Body of pancreas (tissue), 4 donors: ENCODE measurements at places on chromosomes 3 and 15.

DNA sequence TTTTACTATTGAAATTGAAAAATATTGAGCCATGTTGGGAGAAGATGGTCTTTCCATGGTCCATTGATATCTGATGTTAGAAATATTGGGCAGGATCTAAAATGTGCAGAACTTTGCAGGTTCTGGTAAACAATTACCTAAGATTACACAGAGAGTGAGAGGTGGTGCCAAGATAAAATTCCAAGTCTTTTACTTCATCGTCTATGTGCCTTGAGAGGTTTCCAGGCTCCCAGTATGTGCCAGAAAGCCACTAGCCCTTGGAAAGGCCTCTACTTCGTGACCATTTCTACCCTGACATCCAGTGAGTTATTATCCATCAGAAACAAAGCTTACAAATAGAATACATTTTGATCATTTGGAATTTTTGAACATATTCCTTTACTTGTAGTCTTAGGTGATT lies 27.6 kb downstream of the CD200 start:
- no peaks in the 10 kb centered on the region for H3K36me3 ChIP-seq
- no peaks in the 10 kb centered on the region for H3K4me1 ChIP-seq

- H3K36me3 ChIP-seq, result no peaks in the 10 kb centered on the region
- peaks cover 32% of the 10 kb centered on the region for H3K4me1 ChIP-seq
- no peaks in the 10 kb centered on the region for H3K27me3 ChIP-seq
- DNase-seq, result no peak
- H3K27ac ChIP-seq, result no peak overlapping the region
- no peak overlapping the region for H3K4me3 ChIP-seq
Observed at GRCh38 chr3:15478640-15478979, 42.9 kb downstream of the COLQ start.

- H3K36me3 ChIP-seq, result no peaks in the 10 kb centered on the region
- no peak overlapping the region for H3K27ac ChIP-seq
- no peaks in the 10 kb centered on the region for H3K27me3 ChIP-seq
- H3K4me3 ChIP-seq, result no peak overlapping the region
Observed at GRCh38 chr15:41883484-41883825, 10.4 kb downstream of the SPTBN5 start.

GRCh38 chr15:72005483-72005882 lies 112.5 kb downstream of the MYO9A start:
- H3K27me3 ChIP-seq, result no peaks in the 10 kb centered on the region
- no peak overlapping the region for H3K4me3 ChIP-seq
- no peaks in the 10 kb centered on the region for H3K36me3 ChIP-seq
- no peak for DNase-seq
- no peak overlapping the region for H3K27ac ChIP-seq

GRCh38 chr3:100157685-100158084 lies 43.4 kb upstream of the FILIP1L start:
- H3K36me3 ChIP-seq, result no peaks in the 10 kb centered on the region
- peaks cover 9% of the 10 kb centered on the region for H3K4me1 ChIP-seq
- no peak overlapping the region for H3K27ac ChIP-seq
- H3K27me3 ChIP-seq, result no peaks in the 10 kb centered on the region
- no peak for DNase-seq

DNA sequence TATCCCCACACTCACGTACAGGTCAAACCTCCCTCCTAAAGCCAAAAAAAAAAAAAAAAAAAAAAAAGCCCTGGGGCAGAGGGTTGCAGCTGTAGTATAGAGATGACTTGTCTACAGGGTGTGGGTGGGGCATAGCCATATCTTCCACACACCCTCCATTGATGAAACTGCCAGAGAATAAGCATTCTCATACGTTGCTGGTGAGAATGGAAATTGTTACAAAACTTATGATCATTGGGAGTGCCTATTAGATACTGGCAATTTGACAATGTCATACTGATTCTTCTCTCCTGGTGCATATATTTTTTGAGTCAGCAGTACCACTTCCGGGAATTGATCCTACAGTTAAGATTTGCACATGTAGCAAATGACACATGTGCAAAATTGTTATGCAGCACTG lies 11.0 kb upstream of the CTNNB1 start:
- no peaks in the 10 kb centered on the region for H3K4me1 ChIP-seq
- no peaks in the 10 kb centered on the region for H3K27me3 ChIP-seq
- no peaks in the 10 kb centered on the region for H3K36me3 ChIP-seq
- no peak overlapping the region for H3K27ac ChIP-seq

GRCh38 chr15:48628832-48629231 lies 16.7 kb downstream of the FBN1 start:
- H3K27me3 ChIP-seq, result no peaks in the 10 kb centered on the region
- no peaks in the 10 kb centered on the region for H3K36me3 ChIP-seq
- no peak overlapping the region for H3K4me3 ChIP-seq
- no peak for DNase-seq
- H3K4me1 ChIP-seq, result no peaks in the 10 kb centered on the region

DNA sequence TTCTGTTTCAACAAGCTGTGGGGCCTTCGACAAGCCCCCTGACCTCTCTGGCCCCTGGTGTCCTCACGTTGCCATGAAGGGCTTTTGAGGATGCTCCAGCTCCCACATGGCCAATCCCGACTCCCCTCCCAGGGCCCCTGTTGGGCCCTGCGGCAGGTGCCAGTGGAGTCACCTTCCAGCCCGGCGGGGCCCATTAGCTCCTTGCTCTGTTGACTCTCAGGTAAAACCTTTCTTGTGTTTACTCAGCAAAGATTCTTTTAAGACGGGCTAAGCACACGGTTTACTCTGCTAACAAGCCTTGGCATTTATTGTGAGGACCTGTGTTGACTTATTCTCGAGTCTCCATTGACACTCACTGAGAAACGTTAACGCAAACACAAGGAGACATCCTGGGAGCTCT lies 15.0 kb downstream of the RPLP1 start:
- H3K27ac ChIP-seq, result no peak overlapping the region
- H3K27me3 ChIP-seq, result no peaks in the 10 kb centered on the region
- peaks cover 9% of the 10 kb centered on the region for H3K4me1 ChIP-seq
- no peaks in the 10 kb centered on the region for H3K36me3 ChIP-seq
- DNase-seq, result no peak
